ENCODE measurements at places on chromosomes 4 and X. TPM values are rescaled to one million over a fixed set of nuclear protein-coding genes. Genes with fewer than 3 reads are reported as not detected.

DNA sequence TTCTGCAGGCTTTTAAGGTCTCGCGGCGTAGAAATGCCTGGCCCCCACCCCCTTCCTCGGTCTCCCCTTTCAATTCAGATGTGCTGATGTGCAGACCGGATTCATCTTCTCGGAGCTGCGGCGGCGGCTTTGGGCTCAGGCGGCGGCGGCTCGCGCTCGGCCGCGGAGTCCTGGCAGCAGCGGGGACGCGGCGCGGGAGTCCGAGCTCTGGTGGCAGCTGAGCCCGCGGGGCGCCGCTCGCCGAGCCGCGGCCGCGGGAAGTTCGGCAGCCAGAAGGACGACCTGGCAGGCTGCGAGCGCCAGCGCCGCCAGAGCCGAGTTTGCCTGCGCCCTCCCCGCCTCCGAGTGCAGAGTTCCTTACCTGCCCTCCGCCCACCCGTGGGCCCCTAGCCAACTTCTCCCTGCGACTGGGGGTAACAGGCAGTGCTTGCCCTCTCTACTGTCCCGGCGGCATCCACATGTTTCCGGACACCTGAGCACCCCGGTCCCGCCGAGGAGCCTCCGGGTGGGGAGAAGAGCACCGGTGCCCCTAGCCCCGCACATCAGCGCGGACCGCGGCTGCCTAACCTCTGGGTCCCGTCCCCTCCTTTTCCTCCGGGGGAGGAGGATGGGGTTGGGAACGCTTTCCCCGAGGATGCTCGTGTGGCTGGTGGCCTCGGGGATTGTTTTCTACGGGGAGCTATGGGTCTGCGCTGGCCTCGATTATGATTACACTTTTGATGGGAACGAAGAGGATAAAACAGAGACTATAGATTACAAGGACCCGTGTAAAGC lies 448 bp downstream of the TLL1 start:
- DNase-seq: no peak

ADH1C gene
- polyA plus RNA-seq: 0.13 TPM

GRCh38 chr4:48914311-48914710 lies 7.7 kb upstream of the OCIAD2 start:
- DNase-seq: no peak

DNA sequence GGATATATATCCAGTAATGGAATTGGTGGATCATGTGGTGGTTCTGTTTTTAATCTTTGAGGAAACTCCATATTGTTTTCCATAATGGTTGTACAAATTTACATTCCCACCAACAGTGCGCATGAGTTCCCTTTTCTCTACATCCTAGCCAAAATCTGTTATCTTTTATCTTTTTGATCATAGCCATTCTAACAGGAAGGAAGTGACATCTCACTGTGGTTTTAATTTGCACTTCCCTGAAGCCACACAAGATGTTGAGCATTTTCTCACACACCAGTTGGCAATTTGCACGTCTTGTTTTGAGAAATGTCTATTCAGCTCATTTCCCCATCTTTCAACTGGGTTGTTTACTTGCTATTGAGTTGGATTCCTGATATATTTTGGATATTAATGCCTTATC lies 194.9 kb downstream of the CBLL2 start:
- no peak for DNase-seq

- no peak for DNase-seq
Measured at GRCh38 chr4:87910795-87911194, 64.7 kb upstream of the SPP1 start.

DNA sequence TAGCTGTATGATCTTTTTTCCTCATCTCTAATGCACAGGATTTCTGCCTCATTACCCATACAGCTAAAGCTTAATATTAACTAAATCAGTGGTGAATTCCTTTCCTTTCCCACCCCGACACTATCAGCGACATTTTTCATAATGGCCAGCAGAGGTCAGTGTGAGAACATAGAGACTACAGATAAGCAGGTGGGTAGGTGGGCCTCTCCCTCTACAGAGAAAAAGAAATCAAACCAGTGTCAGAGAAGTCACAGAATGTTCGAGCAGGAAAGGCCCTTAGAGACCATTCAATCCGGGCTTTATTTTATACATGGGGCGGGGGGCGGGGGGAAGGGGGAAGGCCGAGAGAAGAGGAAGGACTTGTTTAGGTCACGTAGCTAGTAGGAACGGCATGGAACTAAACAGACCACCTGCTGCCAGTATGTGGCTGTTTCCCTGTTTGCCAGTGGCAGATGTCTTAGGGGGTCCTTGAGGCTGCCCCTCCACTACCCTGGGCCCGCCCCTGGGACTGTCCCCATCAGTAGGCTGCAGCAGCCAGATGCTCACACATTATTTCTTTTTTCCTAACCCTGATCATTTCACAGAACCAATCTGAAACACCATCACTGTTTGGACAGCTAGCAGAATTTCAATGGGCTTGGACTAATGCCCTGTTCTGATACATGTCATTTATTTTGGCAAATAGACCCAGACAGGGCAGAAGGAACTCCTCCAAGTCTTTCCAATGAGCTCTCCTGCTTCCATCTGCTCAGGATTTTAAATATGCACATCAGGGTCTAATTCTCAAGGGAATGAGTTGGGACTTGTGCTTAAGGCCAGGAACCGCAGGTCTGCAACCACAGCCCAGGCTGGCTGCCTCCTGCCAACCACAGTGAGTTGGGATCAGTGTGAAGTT lies 133.4 kb downstream of the ATG4A start:
- no peak for DNase-seq

GRCh38 chr4:165027762-165028402 lies 3.9 kb upstream of the TRIM60 start:
- DNase-seq: no peak

DNA sequence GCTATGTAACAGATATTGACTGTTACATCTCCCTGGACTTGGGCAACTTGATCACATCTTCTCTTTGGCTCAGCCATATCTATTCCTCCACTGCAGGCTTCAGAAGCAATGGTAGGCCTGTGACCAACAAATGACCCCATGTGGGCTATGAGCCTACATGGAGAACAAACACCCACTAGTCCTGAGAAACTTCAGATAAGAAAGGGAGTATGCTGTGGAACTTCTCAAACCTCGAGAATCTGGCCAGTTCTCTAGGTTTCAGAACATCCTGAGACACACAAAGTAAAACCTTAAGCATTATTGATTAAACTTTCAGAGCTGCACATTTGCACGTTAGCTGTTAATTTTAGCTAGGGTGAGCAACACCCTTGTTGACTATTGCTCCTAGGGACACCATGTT lies 16.3 kb downstream of the RBMX2 start:
- no peak for DNase-seq

- no peak for DNase-seq
Measured at GRCh38 chr4:42636645-42636949, 20.3 kb downstream of the ATP8A1 start.

POU3F4 gene
- not detected for polyA plus RNA-seq

DNA sequence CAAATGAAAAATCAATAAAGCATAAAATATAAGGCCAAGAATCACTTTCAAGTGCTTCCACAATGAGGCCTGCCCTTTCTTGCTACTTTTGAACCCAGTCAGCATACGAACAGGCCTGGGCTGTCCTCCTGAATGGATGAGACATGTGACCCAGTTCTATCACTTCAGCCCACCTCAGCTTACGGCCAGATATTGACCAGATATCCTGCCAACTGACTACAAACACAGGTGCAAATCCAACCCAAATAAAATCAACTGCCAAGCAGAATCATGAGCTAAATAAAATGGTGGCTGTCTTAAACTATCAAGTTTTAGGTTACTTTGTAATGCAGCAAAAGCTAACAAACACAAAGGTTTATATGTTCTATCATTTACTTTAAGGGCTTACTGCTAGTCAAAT lies 53.7 kb downstream of the PDS5A start:
- no peak for DNase-seq

WDFY3 gene
- polyA plus RNA-seq: 36.4 TPM

GRCh38 chr4:99529228-99529627 lies 18.4 kb downstream of the C4orf17 start:
- no peak for DNase-seq

ATXN3L gene
- polyA plus RNA-seq: not detected

PASD1 gene
- not detected for polyA plus RNA-seq

DNA sequence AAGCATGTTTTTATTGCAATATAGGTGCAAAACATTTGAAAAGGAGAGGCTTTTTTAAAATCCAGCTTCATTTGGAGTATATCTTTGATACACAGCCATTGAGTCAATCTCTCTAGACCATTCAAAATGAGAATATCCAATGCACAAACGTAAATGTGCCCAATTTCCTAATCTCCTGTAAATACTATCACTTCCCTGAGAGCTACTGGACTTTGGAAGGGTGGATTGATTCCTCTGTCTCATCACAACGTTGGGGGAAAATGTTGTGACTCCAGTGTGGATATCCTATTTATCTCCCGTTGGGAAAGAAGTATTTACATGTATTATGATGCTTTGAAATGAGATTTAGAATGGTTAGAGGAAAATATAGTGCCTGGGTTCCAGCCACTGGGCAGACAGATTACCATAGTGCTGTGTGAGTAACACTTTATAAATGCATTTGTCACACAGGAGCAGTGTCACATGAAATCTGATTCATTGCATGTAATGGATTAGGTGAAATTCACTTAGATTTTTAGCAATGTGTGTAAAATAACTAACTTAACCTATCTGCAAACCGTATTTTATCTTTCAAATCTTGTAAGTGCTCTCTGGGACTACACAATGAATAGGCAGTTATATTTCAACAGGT lies 64.4 kb upstream of the VCX3A start:
- no peak for DNase-seq

DNA sequence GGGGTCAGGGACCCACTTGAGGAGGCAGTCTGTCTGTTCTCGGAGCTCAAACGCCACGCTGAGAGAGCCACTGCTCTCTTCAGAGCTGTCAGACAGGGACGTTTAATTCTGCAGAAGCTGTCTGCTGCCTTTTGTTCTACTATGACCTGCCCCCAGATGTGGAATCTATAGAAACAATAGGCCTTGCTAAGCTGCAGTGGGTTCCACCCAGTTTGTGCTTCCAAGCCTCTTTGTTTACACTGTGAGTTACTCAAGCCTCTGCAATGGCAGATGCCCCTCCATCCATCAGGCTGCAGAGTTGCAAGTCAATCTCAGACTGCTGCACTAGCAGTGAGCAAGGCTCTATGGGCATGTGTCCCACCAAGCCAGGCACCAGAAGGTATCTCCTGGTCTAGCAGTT lies 158.1 kb downstream of the DTHD1 start:
- DNase-seq: no peak

FABP2 gene
- not detected for polyA plus RNA-seq

CDX4 gene
- polyA plus RNA-seq: not detected

DNA sequence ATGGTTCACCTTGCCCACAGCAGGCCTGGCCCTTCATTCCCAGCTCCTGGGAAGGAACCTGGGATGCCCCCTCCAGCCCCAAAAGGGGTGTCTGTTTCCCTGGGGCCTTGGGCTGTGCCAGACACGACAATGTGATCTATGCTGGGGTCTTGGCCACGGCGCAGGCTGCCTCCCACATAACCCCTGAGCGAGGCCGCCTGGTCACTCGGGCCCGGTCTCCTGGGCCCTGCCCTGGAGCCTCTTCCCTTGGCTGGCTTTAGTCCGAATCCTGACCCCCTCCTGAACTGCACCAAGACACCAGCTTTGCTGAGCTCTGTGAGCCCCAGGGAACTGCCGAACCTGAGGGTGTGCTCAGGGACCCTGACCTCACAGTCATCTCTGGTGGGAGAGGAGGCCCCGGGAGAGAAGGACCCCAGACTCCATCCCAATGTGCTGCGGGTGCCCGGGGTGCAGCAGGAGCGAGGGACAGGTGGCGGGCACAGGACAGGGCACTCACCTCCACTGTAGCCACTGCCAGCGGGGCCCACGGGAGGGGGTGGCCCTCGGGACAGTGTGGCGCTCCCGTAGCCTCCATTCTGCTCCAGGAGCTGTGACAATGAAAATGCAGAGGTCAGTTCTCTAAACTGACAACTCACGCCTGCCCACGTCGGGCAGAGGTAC lies 42.0 kb downstream of the GAK start:
- DNase-seq: no peak

ZDHHC9 gene
- polyA plus RNA-seq: 47.5 TPM

MAGEB18 gene
- polyA plus RNA-seq: not detected
